ENCODE measurements at places on chromosomes 13 and 19.

DNA sequence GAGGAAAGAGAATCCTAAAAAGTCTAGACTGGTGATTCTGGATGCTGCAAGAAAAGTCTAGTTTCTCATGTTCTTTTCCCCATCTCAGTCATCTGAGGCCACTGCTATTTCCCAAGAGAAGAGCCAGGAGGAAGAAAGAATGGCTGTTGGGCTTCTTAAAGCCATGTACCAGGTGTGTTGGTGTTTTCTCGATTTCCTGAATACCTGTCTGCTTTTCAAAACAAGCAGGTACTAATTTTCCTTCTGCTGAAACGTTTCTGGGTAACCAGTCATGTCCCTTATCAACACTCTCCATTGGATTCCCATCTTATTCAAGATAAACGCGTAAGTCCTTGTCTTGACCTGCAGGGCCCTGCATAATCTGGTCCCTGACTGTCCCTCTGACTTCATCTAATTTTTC is 1.1 kb downstream of the ZNF570 start:
- peak; percentile 26 for DNase-seq

- DNase-seq = no peak
Observed at GRCh38 chr13:20297181-20297580, 65.1 kb upstream of the GJB6 start.

DNA sequence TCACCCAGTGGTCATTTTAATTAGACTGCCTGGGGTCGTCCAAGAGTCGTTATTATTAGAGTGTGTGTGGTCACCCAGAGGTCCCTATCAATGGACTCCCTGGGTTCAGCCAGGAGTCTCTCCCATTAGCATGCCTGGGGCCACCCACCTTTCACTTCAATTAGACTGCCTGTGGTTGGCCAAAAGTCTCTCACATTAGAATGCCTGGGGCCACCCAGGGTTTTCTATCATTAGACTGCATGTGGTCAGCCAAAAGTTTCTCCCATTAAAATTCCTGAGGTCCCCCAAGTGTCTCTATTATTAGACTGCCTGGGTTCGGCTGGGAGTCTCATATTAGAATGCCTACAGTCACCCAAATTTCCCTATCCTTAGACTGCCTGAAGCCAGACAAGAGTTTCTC is 1472.6 kb downstream of the UQCRFS1 start:
- DNase-seq = no peak

GRCh38 chr19:58450856-58451357 is 515 bp upstream of the ZNF324B start:
- DNase-seq = peak; percentile 17

DNA sequence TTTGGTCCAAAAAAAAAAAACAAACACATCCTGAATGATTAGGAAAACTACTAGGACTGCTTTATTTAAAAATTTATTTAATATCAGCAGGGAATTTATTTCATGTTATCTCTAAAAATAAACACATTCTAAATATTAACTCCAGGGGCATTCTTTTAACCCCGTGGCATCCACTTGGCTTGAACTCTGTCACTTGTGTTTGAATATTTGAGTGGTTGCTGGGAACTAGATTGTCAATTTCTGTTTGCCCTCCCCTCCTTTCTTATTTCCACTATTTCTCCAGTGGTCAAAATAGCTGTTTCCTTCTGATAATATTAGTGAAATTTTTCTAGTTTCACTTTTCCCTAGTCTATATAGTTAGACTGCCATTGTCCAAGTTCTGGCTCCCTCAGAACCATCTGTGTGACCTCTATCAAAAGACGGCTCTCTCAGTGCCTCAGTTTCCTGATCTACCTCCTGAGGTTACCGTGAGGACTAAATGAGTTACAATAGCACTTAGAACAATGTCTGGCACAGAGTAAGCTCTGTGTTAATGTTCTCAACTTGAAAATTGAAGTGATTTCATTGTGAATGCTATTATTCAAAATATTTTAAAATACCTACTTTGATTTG is 107.3 kb downstream of the FGF14 start:
- DNase-seq = no peak

- peak; percentile 98 for DNase-seq
Observed at GRCh38 chr13:98443329-98443728, 133.6 kb downstream of the STK24 start.

DNA sequence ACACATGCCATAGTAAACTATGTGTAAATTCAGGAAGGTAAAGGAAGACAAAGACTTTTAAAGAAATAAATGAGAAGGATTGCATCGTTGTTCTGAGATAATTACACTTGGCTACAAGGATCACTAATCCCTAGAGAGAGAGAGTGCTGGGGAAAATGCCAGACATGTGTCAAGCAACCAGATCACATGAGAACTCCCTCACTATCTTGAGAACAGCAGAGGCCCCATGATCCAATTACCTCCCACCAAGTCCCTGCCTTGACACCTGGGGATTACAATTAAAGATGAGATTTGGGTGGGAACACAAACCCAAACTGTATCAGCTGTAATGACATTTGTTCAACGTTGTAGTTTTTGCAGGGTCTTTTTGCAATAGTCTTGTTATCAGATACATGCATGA is 1600.9 kb upstream of the MIR17HG start:
- DNase-seq = no peak

GRCh38 chr13:48527955-48528354 is 4.9 kb downstream of the RCBTB2 start:
- DNase-seq = no peak

DNA sequence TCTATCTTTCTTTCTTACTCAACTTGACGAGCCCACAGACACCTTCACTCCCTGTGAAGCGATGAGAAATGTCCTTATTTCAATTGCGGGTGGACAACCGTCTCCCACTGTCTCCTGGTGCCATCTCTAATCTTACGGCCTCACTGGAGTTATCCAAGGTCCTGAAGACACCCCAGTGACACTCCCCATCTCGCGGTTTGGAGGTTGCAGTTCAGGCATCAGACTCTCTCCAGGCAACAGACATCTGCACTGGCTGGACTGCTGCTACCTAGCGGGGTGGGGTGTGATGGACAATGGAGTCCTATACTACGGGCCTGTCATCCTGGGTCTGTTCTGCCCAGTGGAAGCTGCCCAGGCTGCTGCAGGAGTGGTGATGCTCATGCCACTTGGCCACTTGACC is 18.3 kb upstream of the IRS2 start:
- DNase-seq = peak; percentile 11

DNA sequence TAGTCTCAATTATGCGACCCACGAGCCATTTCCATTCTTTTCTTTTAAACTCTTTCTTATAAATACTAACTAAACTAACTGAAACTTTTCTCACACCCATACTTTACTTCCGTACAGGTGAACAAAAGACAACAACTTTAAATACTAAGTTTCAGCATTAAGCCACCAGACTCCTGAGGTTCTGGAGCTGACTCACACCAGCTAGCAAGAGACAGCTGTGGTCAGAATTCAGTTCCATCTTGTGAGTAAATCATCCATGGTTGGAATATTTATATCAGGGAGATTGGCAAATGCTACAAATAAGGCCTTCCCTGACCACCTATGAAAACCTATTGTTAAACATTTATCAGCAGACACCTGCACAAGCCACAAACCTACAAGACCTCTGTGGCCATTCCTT is 897.0 kb downstream of the EFNB2 start:
- DNase-seq = no peak

- DNase-seq = no peak
Observed at GRCh38 chr19:4326837-4327251, 11.8 kb downstream of the STAP2 start.

DNA sequence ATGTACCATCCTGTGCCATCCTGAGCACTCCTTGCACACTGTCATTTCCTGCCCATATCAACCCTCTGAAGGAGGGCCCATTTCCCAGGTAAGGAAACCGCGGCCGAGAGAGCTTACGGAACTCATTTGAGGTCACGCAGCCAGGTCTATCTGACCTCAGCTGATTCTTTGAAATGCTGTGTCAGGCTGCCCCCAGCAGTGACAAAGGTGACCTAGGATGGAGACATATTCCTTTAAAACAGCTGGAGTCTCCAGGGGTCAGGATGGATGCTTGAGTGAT is 42.2 kb upstream of the VSTM2B start:
- no peak for DNase-seq

DNA sequence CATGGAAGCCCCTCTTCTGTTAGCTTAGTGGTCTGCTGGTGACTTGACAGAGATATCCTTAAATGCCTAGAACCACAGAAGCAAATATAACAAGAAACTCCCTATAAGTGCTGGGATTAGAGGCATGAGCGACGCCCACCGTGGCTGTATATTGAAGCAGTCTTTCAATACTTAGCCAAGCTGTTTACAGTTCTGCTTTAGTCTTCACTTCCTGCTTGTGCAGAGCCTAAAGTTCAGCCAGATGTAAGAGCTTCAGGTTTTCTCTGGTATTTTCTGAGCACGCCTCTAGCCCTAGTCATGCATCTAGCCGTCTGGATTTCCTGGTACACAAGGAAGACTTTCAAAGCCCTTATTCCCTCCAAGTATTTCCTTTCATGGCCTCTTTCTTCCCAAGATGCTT is 28.5 kb downstream of the TRPM4 start:
- DNase-seq = no peak

GRCh38 chr19:42122691-42123607 is 9.3 kb downstream of the POU2F2 start:
- no peak for DNase-seq

DNA sequence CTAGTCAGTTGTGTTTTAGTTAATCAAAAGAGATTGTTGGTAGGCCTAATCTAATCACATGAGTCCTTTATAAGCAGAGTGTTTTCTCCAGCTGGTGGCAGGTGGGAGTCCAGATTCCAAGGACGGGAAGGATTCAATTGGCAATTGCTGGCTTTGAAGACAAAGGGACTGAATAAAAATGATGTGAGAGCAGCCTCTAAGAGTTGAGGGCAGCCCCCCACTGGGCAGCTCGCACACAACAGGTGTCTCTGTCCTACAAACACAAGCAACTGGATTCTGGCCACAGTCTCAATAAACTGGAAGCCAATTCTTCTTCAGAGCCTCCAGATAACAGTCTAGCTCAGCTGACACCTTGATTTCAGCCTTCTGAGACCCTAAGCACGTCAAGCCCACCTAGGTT is 915.2 kb downstream of the PCDH9 start:
- DNase-seq = no peak

- no peak for DNase-seq
Observed at GRCh38 chr13:38850868-38851626, 139.6 kb downstream of the STOML3 start.

Data from GM23248 (cell line).